Naive thymus-derived CD4-positive, alpha-beta T cell (primary cell): ENCODE measurements at places on chromosomes 11 and 22.

DNA sequence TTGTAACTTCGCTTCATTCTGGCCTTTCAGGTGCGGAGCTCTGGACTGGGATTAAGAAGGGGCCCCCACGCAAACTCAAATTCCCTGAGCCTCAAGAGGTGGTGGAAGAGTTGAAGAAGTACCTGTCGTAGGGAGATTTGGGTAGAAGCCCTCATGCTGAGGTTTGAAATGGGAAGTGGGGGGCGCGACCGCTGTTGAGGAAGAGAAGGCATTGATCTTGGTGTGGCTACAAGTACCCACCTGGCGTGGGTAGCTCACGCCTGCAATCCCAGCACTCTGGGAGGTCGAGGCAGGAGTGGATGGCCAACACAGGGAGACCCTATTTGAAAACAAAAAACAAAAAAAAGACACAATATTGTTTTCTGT lies 779 bp downstream of the SELENOH start:
- peak overlapping the region; percentile 93 for H3K27ac ChIP-seq
- no peaks in the 10 kb centered on the region for H3K36me3 ChIP-seq
- peak overlapping the region; percentile 86 for H3K4me3 ChIP-seq
- no peak for DNase-seq

DNA sequence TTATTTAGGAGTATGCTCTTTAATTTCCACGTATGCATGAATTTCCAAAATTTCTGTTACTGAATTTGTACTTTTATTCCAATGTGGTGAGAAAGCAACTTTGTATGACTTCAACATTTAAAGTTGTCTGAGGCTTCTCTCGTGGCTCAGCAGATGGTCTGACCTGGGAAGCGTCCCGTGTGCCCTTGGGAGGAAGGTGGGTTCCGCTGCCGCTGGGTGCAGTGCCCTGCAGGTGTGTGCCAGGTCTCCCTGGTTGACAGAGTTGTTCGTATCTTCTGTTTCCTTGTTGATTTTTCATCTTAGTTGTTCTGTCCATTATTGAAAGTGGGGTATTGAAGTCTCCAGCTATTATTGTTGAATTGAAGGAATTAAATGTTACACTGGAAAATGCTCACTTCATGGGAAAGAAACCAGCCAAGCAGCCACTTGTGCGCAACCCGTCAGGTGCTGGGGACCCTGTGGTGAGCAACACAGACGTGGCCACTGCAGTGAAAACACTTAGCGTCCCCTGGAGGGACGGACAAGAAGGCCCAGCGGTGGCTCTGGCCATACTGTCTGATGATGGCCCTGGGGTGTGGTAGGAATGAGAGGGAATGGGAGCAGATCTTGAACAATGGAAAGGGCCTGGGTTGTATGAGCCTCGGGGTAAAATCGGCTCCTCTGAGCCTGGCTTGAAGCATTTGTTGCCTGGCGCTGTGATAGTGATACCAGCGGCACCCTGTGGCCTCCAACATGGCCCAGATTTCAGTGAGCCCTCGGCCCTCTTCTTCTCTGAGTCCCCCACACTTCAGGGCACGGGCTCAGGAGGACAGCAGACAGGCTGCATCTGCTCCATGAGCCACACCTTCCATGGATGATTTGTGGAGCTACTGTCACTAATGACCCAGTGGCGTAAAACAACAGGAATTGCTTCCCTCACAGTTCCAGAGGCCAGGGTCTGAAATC lies 31.5 kb upstream of the KRTAP5-7 start:
- H3K36me3 ChIP-seq: peaks cover 7% of the 10 kb centered on the region
- no peak overlapping the region for H3K27ac ChIP-seq
- no peak overlapping the region for H3K4me3 ChIP-seq
- no peaks in the 10 kb centered on the region for H3K27me3 ChIP-seq
- H3K4me1 ChIP-seq: no peaks in the 10 kb centered on the region

DNA sequence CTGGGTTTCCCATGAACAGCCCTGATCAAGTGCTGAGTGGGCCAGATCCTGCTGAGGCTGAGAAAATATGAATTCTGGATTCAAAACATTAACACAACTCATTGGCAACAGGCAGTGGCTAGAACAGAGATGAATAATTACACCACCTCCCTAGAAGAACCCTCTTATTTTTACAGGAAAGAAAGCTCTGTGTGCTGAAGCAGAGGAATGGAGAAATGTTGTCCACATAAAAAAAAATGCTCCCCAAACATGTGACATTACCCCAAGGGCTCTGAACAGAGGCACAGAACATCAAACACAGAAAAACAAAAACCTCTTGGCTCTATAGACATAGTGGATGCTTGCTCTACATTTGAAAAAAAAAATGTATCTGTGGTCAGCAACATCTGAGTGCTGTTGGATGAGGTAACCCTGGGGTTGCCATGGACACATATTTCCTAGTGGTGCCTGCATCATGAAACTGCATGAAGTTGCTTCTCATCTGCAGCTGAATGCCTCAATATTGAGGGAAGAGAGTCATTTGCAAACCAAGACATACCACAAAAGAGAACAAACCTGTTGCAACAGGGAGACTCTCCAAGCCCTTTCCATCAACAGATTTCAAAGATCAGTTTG lies 98.8 kb downstream of the SNX19 start:
- no peaks in the 10 kb centered on the region for H3K4me1 ChIP-seq
- no peaks in the 10 kb centered on the region for H3K36me3 ChIP-seq
- no peak overlapping the region for H3K4me3 ChIP-seq
- DNase-seq: no peak
- H3K27ac ChIP-seq: no peak overlapping the region

GRCh38 chr22:19477321-19478044 lies 1.5 kb downstream of the UFD1 start:
- DNase-seq: peak; percentile 15
- peak overlapping the region; percentile 96 for H3K27ac ChIP-seq
- H3K27me3 ChIP-seq: no peaks in the 10 kb centered on the region
- peak overlapping the region; percentile 85 for H3K4me3 ChIP-seq

GRCh38 chr11:128304666-128305485 lies 282.5 kb downstream of the ETS1 start:
- H3K4me3 ChIP-seq: no peak overlapping the region
- H3K27me3 ChIP-seq: no peaks in the 10 kb centered on the region

GRCh38 chr22:37241351-37242142 lies 2.5 kb downstream of the RAC2 start:
- no peak for DNase-seq
- peaks cover 65% of the 10 kb centered on the region for H3K4me1 ChIP-seq
- peaks cover 38% of the 10 kb centered on the region for H3K36me3 ChIP-seq
- peak overlapping the region; percentile 90 for H3K4me3 ChIP-seq

- no peaks in the 10 kb centered on the region for H3K4me1 ChIP-seq
- no peaks in the 10 kb centered on the region for H3K27me3 ChIP-seq
- no peak overlapping the region for H3K27ac ChIP-seq
- no peak for DNase-seq
- H3K36me3 ChIP-seq: no peaks in the 10 kb centered on the region
Measured at GRCh38 chr11:17410606-17411379, 22.3 kb upstream of the KCNJ11 start.

DNA sequence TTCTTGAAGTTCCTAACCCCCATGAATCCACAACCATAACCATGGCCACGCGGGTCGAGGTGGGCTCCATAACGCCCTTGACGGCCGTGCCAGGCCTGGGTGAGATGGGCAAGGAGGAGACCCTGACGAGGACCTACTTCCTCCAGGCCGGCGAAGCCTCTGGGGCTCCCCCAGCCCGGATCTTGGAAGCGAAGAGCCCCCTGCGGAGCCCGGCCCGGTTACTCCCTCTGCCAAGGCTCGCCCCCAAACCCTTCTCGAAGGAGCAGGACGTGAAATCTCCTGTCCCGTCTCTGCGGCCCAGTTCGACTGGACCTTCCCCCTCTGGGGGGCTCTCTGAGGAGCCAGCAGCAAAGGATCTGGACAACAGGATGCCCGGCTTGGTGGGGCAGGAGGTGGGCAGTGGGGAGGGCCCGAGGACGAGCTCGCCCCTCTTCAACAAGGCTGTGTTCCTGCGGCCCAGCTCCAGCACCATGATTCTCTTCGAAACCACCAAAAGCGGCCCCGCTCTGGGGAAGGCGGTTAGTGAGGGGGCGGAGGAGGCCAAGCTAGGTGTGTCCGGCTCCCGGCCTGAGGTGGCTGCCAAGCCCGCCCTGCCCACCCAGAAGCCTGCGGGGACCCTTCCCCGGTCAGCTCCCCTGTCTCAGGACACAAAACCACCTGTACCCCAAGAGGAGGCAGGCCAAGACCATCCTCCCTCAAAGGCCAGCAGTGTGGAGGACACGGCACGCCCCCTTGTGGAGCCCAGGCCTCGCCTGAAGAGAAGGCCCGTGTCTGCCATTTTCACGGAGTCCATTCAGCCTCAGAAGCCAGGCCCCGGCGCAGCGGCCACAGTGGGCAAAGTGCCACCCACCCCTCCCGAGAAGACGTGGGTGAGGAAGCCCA lies 75.7 kb downstream of the KIAA1671 start:
- H3K36me3 ChIP-seq: no peaks in the 10 kb centered on the region
- H3K4me1 ChIP-seq: no peaks in the 10 kb centered on the region
- no peaks in the 10 kb centered on the region for H3K27me3 ChIP-seq
- H3K4me3 ChIP-seq: no peak overlapping the region

GRCh38 chr11:61636676-61637075 lies 43.5 kb upstream of the DAGLA start:
- no peaks in the 10 kb centered on the region for H3K4me1 ChIP-seq
- no peak overlapping the region for H3K4me3 ChIP-seq
- H3K27me3 ChIP-seq: no peaks in the 10 kb centered on the region
- H3K36me3 ChIP-seq: no peaks in the 10 kb centered on the region
- no peak overlapping the region for H3K27ac ChIP-seq

DNA sequence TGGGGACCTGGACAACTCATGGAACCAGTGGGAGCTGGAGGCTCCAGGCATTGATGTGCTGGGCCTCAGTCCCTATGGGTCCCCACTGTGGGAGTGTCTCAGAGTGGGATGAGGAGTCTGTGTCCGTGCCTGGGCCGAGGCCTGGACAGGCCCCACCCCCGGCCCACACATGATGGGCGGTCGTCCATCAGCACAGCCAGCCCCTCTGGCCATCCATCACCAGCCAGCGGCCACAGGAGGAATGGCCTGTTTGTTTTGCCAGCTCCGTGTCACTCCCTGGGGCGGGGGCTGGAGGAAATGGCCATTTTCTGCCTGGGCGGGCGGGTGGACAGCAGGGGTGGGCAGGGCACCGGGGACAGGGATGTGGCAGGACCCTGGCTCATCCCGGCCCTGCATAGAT lies 13.0 kb upstream of the TBX1 start:
- H3K27ac ChIP-seq: no peak overlapping the region
- no peaks in the 10 kb centered on the region for H3K36me3 ChIP-seq
- H3K27me3 ChIP-seq: no peaks in the 10 kb centered on the region
- H3K4me1 ChIP-seq: no peaks in the 10 kb centered on the region
- no peak for DNase-seq
